ENCODE measurements at places on chromosomes 7 and 10. TPM values are rescaled to one million over a fixed set of nuclear protein-coding genes. Genes with fewer than 3 reads are reported as not detected.
A peak's percentile ranks its signal among the peaks of the same experiment; 100 is the strongest.

DNA sequence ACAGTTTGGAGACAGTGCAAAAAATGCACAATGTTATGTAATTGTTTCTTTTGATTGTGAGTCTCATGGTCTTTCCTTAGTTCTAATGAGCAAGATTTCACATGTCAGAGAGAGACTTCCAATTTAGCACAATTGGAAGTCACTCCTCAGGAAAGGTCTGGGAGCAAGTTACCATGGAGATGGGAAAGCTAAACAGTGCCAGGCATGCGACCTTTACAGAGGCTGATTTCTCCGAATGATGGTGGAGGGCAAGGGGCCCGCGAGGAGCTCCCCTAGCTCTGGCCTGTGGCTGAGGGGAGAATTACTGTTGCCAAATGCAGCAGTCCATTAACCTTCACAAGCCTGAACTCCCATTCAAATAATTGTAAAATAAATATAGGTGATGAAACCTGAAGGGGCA, 59.3 kb downstream of the CDCA7L start:
- DNase-seq, result no peak

The RBM33 gene
- total RNA-seq, result 79.5 TPM

DNA sequence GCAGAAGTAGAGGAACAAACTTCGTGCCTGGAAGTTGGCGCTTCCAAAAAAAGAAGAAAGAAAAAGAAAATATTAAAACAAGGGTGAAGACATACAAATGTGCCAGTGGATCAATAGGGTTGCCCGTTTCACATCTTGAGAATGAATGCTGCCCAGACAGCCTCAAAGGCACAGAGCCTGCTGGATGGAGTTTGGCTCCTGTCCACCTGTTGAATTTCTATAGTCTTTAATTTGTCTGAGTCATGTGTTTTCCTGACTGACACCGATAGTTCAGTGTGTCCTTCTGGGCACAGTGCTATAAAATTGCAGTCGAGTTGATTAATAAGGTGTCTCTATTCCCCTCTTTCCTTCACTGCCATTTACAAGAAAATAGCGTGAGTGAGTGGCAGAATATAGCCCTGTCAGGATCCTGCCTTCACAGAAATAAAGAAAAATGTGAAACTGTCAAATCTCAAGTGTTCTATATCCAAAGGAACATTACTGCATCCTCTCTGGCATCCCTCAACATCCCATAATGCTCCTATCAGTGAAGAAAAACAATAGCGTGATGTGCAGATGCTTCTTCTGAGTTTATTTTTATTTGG, 471.3 kb upstream of the AUTS2 start:
- no peak for DNase-seq

The DIP2C gene
- 1.9 TPM for total RNA-seq

The PTPRZ1 gene
- not detected for total RNA-seq

The OR6V1 gene
- total RNA-seq, result not detected

The VWDE gene
- total RNA-seq, result 1.9 TPM

DNA sequence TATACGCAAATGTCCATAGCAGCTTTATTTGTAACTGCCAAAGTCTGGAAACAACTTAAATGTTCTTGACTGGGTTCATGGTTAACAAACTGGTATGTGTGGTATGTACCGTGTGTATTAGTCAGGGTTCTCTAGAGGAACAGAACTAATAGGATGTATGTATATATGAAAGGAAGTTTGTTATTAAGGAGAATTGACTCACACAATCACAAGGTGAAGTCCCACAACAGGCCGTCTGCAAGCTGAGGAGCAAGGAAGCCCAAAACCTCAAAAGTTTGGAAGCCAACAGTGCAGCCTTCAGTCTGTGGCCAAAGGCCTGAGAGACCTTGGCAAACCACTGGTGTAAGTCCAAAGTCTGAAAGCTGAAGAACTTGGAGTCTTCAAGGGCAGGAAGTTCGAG, 66.8 kb downstream of the TMEM168 start:
- DNase-seq, result no peak

The SEMA3D gene
- 0.64 TPM for total RNA-seq

DNA sequence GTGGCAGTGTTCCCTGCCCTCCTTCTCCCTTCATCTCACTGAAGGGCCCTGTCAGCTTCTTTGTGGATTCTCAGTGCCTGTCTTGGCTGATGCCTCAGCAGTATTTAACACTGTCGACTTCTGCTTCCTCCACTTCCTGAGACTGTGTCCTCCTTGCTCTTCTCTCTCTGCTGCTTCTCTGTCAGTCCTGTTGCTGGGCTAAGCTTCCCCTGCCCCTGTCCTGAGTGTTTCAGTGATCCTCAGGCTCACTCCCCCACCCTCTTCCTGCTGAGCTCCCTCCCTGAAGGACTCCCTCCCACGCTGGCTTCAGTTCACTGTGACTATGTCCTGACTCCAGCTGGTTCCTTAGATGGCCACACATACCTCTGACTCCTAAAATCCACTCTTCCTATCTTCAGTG, 64.9 kb downstream of the CREM start:
- peak; percentile 70 for DNase-seq

The PPIF gene
- 161 TPM for total RNA-seq

The FOXK1 gene
- 36.6 TPM for total RNA-seq

The PILRA gene
- 9.8 TPM for total RNA-seq

- no peak for DNase-seq
Measured at GRCh38 chr7:821688-822087, 10.6 kb upstream of the SUN1 start.

The CASP7 gene
- 15.6 TPM for total RNA-seq

The CD36 gene
- not detected for total RNA-seq
